ENCODE measurements at places on chromosomes 5 and 9.

- DNase-seq = no peak
These were observed 173.2 kb downstream of the CCDC192 start for GRCh38 chr5:127876384-127876783.

GRCh38 chr5:54388409-54388808, 67.1 kb upstream of the HSPB3 start:
- DNase-seq = no peak

- no peak for DNase-seq
These were observed 479.5 kb upstream of the DAP start for GRCh38 chr5:11240293-11241190.

DNA sequence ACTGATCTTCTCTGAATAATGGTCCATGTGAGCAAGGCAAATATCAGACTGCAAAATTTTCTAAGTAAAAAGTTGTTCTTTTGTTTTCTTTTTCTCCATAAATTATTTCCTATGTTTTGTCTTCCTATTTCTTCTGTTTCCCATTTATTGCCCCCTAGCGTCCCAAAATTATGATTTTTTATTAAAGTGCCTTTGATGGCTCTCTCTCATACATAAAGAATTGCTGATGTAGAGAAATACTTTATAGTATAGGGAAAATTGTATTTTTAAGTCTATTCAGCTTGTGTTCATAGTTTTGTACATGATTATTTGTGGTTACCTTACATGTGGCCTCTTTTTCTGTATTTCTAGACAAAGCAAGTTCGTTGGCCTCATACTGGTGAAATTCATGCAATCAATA, 1031.2 kb downstream of the EFNA5 start:
- DNase-seq = no peak

- no peak for DNase-seq
These were observed 3.2 kb downstream of the TOR4A start for GRCh38 chr9:137280474-137281344.

DNA sequence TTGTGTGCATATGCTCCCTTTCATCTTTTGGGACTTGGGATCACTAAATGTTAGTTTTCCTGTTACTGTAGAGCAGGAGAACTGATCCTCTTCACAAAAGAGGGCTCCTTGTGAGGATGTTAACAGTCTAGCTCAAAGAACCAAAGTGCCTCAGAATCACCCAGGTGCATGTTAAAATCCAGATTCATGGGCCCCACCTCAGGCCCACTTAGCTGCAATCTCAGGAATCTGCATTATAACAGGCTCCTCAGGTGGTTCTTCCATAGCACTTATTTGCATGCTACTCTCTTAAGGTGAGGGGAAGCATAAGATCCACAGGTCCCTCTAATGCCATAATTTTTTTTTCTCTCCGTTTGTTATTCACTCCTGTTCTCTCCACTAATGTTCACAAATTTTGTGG, 14.8 kb upstream of the MEF2C start:
- DNase-seq = no peak
